ENCODE measurements at places on chromosomes 13 and 19.

- DNase-seq = no peak
These were observed 10.4 kb downstream of the TLE6 start for GRCh38 chr19:2987797-2988196.

GRCh38 chr19:14821937-14822336 lies 13.0 kb downstream of the OR7A5 start:
- no peak for DNase-seq

GRCh38 chr13:98606296-98606695 lies 29.4 kb upstream of the STK24 start:
- DNase-seq = no peak

GRCh38 chr13:98848746-98849145 lies 96.3 kb upstream of the SLC15A1 start:
- DNase-seq = no peak

- no peak for DNase-seq
These were observed 31.6 kb upstream of the METTL21C start for GRCh38 chr13:102726430-102726829.

GRCh38 chr19:11423791-11424181 lies 4.7 kb upstream of the RGL3 start:
- DNase-seq = no peak

DNA sequence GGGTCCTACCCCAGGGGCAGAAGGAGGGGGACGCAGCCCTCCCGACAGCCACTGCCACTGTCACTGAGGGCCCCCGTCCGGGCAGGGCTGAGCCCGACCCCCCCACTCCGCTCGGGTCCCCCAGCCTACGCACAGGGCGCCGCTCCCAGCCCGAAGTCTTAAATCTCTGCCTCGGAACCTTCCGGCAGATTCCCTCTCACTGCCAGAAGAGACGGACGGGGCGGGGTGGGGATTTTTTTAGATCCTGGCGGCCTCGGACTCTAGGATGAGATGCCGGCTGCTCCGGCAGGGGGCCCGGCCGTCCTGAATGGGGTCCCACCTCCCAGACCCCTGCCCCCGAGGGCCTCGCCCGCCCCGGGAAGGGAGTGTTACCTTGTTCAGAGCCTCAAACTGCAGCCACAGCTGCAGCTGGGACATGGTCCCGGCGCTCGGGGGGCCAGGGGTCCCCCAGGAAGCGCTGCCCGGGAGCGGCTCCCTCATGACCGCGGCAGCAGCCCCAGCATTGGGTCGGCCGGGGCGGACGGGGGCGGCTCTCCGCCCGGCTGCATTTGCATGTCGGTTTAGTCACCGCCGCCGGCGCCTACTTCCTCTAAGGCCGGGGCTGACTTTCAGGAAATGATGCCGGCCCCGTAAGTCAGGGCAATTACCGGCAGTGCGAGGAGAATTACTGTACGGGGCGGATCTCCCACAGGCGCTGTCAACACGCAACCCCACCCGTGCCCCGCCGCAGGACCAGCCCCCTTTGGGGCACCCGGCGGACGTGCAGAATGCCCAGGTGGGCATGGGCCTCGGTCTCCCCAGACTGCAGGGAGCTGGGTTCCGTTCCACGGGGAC lies 28.1 kb downstream of the GPX4 start:
- peak; percentile 83 for DNase-seq

- no peak for DNase-seq
These were observed 53.6 kb downstream of the FAM216B start for GRCh38 chr13:42834946-42835345.

DNA sequence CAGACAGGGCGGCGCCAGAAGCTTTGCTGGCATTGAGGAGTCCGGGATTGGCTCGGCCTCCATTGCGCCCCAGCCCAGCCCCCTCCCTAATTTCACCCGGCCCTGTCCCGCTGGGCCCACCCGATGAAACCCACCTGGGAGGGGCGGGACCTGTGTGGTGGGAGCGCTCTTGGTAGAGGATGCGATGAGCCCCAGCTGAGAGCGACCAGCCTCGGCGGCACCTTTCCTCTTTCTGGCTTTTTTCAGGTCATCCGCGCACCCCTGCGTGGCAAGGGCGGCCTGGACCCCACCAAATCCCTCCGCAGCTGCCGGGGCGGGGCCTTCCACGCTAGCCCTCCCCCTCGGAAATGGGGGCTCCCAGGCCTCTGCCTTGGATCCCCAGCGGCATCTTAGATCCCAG lies at the start of gene ZGLP1:
TSS of gene ZGLP1 (minus strand) at position 393 of the 400 bp plus-strand sequence.
- DNase-seq = no peak

DNA sequence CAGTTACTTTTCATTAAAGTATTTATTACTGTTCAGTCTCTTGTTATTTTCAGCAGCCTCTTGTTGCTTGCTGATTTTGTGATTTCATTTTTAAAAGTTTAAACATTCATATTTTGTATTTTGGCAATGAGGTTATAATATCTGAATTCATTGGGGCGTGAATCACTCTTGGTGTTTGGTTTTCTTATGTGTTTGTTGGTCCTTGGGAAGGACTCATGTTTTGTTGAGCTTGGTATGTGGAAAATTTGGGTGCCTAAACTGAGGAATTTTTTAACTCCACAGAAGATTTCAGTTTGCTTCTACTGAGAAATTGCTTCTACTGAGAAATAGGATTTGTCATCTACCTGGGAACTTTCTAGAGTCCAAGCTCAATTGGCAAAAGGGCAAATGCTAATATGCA lies 38.2 kb downstream of the PDS5B start:
- DNase-seq = no peak

DNA sequence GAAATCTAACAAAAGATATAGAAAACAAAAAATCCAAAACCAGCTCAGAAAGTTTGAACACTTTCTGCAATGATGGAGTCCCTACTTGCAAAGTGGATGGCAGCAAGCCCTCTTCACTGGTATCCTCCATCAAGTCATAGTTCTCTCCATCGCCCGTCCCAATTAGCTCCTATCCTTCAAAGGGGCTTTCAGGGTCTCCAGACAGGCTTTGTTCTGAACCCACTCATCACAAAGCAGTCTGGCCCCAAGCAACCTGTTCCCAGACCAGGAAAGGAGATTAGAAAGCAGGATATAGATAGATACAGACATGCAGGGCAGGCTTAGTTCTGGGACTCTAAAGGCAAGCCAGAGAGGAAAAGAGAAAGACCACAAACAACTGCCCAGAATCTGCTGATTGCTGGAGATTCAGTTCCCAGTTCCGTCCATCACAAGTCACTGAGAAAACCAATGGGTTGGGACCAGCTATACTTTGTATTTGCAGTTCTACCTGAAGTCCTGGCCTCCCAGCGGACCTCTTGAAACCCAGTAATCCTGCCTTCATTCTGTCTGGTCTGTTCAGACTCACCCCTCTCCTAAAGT lies 47.2 kb upstream of the EPHX3 start:
- no peak for DNase-seq

DNA sequence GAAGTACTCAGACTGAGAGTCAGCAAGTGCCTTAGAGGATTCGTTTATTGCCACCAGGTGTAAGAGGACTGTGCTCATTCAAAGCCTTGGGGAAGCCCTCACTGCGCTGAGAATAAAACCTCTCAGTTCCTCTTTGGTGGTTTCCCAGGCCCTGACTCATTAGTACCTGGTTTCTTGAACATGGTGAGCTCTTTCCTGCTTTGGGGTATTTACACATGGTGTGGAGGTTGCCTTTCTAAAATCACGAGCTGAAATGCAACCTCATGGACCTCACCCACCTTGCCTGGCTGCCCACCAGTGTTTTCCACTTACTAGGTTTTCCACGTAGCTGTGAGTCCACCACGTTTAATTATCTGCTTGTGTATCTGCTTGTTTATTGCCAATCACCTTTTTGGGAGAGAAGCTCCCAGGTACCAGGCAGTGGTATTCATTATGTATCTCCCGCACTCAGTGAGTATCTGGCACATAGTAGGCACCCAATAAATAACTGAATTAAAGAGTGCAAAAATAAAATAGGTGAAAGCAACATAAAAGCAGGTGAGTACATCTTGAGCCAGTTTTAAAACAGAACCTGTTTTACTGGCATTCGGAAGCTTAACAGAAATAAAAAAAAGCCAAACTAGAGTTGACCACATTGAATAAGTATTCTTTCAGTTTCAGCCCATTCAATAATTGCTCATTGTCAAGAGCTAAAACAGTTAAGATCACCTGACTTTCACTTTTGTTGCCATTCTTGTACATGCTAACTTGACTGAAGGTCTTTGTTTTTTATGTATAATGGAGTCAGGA lies 533.0 kb downstream of the MYO16 start:
- DNase-seq = no peak

GRCh38 chr13:113654175-113654560 lies 3.8 kb downstream of the ATP4B start:
- no peak for DNase-seq

DNA sequence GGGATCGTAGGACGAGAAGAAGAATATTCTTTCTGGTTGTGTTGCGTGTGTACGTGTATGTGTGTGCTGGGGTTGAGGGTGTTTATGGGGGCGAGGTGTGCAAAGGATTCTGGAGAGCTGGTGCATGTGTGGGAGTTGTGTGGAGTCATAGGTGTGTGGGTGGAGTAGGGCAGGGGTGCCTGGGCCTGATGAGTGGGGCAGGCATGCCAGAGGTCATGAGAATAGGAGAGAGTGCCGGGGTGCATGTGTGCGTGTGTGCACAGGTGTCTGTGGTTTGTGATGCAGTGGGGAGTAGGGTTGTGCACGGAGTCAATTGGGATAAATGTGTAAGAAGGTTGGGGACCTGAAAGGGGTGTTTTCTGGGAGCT lies 649 bp downstream of the TMEM91 start:
- no peak for DNase-seq

GRCh38 chr13:114107686-114108081 lies 24.7 kb downstream of the RASA3 start:
- DNase-seq = no peak

DNA sequence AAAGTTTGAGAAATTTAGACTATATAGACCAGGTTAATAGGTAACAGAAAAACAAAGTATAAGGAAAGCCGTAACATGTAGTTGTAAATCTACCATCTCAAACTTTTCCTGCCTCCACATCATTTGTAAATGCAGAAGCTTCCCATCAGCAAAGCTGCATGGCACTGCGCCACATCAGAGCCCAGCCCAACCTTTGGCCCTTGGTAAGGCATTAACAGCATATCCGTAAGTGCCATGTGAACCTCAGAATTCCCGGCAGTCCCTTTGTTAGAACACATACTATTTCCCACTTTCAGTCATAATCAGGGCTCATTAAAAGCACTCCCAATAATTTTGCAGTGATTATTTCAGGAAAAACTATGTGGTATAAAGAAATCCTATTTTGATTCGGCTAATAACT lies 51.6 kb downstream of the MPHOSPH8 start:
- DNase-seq = no peak

GRCh38 chr13:37596805-37597204 lies 1.8 kb downstream of the POSTN start:
- DNase-seq = no peak

GRCh38 chr13:75132701-75133695 lies 349.0 kb downstream of the TBC1D4 start:
- no peak for DNase-seq

GRCh38 chr19:18659281-18660050 lies 22.6 kb downstream of the KLHL26 start:
- DNase-seq = no peak

- DNase-seq = no peak
These were observed 44.0 kb upstream of the FLT1 start for GRCh38 chr13:28538932-28539331.

GRCh38 chr13:30216111-30216510 lies 91.2 kb downstream of the KATNAL1 start:
- DNase-seq = peak; percentile 35

DNA sequence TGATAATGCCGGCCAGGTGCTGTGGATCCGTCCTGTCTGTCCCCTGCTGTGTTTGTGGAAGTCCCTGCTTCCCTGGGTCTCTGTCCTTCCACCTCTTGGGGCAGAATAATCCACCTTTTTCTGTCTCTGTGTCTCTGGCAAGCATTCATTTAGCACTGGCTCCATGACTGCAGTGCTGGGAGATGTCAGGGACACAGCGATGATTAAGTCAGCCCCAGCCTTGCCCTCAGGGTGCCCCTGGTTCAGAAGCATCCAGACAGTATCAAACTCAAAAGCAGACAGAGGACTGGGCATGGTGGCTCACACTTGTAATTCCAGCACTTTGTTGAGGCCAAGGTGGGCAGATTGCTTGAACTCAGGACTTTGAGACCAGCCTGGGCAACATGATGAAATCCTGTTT lies 1.5 kb downstream of the HIPK4 start:
- no peak for DNase-seq

DNA sequence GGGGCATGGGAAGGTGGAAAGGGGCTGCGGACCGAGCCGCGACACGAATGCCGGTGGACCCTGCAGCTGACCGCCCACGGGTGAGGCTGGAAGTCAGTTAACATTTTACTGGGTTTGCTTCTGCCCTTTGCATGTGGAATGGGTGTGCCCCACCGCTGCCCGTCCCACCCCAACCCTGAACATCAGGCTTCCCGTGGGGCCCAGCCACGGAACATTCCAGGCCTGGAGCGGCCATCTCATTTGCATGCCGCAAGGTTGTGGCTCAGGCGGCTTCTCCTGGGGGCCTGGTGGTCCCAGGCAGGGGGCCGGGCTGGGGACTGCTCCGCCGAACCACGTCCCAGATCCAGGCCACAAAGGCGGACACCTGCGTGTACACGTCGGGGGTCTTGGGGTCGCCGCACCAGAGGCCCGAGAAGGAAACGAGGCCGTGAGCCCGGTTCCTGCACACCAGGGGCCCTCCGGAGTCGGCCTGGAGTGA lies 9.3 kb downstream of the FSTL3 start:
- DNase-seq = no peak

DNA sequence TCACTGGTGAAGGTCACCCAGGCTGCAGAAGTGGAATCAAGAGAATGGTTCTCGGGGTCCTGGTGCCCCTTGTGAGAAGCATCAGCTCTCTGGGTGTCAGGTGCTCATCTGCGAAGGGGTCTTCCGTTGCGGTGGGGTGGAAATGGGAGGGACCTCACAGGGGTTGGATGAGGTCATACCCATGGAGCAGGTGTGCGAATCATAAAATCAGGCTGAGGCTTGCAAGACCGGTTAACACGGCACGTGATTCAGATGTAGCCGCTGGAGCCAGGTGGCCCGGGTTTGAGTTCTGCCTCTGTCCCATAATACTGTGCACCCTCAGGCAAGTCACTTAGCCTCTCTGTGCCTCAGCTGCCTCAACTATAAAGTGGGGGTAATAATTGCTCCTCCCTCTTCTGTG lies 3.9 kb upstream of the KLK15 start:
- DNase-seq = no peak

DNA sequence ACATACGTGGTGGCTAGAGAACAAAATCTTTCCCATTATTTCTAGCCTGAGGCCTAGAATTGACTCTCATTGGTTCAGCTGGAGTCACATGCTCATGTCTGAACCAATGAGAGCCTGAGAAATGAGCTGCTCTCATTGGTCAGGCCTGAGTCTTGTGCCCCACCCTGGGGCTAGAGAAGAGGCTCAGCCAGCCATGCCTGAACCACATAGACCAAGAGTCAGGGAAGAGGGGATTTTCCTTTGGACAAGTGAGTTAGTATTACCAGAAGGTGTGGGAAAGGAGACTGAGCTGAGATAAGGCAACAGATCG lies 6.9 kb downstream of the FXYD5 start:
- no peak for DNase-seq

- DNase-seq = no peak
These were observed 520 bp downstream of the ZNF600 start for GRCh38 chr19:52786078-52786463.

DNA sequence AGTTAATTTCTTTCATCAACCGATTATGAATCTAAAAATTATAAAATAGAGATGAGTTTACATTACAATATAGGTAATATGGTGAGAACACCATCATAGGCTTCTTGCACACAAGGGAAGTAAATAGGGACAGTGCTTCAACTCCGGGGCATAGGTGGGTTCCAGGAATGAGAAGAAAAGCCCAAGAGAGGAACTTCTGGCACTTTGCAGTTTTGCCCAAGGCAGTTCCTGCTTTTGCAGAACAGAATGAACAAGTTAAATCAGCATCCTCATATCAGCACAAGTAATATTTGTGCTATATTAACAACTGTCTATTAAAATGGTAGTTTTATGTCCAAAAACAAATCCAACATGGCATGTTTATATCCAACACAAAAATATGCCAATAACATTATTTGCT lies 60.1 kb downstream of the DACH1 start:
- no peak for DNase-seq

Data from A172 (cell line).